ENCODE measurements at places on chromosomes 5 and 9.

DNA sequence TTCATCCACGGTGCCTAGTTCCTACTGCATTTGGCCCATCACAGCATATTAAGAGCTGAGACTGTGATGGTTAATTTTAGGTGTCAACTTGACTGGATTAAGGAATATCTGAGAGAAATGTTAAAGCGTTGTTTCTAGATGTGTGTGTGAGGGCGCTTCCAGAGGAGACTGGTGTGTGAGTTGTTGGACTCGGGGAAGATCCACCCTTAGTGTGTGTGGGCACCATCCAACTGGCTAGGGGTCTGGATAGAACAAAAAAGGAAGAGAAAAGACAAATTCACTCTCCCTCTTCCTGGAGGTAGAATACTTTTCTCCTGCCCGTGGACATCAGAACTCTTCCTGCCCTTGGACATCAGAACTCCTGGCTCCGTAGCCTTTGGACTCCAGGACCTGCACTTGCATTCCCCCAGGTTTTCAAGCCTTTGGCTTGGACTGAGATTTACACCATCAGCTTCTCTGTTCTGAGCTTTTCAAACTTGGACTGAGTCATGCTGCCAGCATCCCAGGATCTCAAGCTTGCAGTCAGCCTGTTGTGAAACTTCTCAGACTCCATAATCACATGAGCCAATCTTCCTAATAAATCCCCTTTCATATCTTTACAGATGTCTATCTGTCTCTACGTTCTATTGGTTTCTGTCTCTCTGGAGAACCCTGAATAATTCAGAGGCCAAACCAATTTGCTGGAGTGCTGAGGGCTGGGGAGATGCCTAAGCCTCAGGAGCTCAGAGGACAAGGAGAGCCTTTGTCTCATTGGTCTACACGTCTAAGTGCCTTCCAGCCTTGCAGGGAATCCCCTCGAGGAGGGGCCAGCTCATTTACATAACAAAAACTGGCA is 164.5 kb downstream of the DCP2 start:
- no peaks in the 10 kb centered on the region for H3K4me1 ChIP-seq
- no peak overlapping the region for H3K27ac ChIP-seq
- no peak for DNase-seq
- no peak overlapping the region for H3K4me3 ChIP-seq

DNA sequence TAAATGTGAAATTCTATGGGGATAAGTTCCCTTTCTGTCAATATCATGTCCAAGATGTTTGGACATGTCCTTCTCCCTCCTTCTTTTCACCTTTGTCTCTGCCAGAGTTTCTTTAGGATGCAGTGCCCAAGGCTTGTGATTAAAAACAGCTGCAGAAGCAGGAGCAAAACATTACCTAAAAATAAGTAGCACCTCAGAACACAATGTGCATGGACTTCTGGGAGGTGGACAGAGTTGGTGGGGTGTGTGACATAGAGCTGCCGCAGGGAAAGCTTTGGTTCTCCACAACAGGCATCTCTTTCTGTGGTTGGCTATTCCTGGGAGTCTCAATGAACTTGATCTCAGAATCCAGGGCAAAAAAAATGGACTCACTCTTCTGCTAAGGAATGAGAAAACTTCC is 97.0 kb downstream of the SEC61B start:
- H3K27ac ChIP-seq, result no peak overlapping the region
- DNase-seq, result no peak
- no peaks in the 10 kb centered on the region for H3K27me3 ChIP-seq
- H3K4me1 ChIP-seq, result no peaks in the 10 kb centered on the region
- no peaks in the 10 kb centered on the region for H3K36me3 ChIP-seq
- no peak overlapping the region for H3K4me3 ChIP-seq

- H3K36me3 ChIP-seq, result no peaks in the 10 kb centered on the region
- H3K4me1 ChIP-seq, result no peaks in the 10 kb centered on the region
- no peaks in the 10 kb centered on the region for H3K27me3 ChIP-seq
- no peak overlapping the region for H3K4me3 ChIP-seq
- no peak overlapping the region for H3K27ac ChIP-seq
Observed at GRCh38 chr9:88672874-88673689, 138.1 kb downstream of the NXNL2 start.

DNA sequence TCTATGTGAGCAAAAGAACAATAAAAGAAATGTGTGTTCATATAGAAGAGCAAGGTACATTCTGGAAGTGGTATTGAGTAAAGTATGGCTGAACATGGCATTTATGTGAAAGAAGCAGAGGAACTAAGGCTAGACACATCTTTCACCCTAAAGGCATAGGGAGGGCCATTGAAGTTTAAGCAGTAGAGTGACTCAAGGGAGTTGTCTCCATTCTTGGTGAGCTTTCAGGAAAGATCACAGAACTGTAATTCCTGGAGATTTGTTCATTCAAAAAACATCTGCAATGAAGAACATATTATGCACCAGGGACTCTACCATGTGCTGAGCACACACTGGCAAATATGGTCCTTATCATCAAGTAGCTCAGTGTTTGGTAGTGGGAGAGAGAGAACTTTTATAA is 24.8 kb upstream of the HTR1A start:
- no peak overlapping the region for H3K4me3 ChIP-seq
- H3K27ac ChIP-seq, result no peak overlapping the region
- no peaks in the 10 kb centered on the region for H3K27me3 ChIP-seq
- H3K4me1 ChIP-seq, result peaks cover 12% of the 10 kb centered on the region
- H3K36me3 ChIP-seq, result no peaks in the 10 kb centered on the region

- DNase-seq, result no peak
- no peaks in the 10 kb centered on the region for H3K27me3 ChIP-seq
- no peaks in the 10 kb centered on the region for H3K36me3 ChIP-seq
Observed at GRCh38 chr9:88680041-88680440, 145.1 kb downstream of the NXNL2 start.

GRCh38 chr5:67182301-67182790 is 14.3 kb downstream of the CD180 start:
- H3K4me1 ChIP-seq, result peaks cover 16% of the 10 kb centered on the region
- H3K27ac ChIP-seq, result no peak overlapping the region
- no peaks in the 10 kb centered on the region for H3K36me3 ChIP-seq
- H3K4me3 ChIP-seq, result no peak overlapping the region

DNA sequence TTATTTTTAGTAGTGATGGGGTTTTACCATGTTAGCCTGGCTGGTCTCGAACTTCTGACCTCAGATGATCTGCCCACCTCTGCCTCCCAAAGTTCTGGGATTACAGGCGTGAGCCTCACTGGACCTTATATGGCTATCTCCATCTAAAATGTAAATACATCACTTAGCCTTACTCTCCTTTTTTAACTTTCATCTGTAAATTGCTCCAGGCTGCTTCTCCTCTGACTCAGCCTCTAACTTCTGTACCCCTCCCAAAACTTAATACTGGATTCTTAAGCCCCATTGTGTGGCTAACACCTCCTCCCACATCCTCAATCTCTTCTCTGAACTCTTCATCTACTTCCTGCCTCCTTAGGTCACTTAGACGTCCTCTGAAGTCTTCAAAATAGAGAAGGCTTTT is 4.0 kb downstream of the SNX30 start:
- H3K36me3 ChIP-seq, result no peaks in the 10 kb centered on the region
- H3K27ac ChIP-seq, result no peak overlapping the region

DNA sequence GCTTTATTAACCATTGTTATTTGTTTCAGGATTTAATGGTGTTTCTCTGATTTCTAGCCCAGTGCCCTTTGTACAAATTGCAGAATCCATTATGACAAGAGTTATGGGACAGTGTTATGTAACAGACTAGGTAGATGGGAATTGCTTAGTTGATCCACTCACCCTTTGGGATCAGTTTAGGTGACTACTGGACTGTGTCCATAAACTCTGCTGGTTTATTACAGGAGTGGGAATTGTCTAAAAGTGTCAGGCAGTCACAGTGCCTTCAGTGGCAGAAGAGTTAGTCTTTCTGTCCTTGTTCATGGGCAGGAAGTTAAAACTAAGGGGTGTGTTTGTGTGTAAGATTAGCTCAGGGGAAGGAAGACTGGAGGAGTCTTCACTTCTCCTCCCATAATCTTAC is 29.3 kb downstream of the RCL1 start:
- DNase-seq, result no peak
- no peaks in the 10 kb centered on the region for H3K4me1 ChIP-seq
- H3K36me3 ChIP-seq, result no peaks in the 10 kb centered on the region
- no peak overlapping the region for H3K27ac ChIP-seq
- H3K27me3 ChIP-seq, result no peaks in the 10 kb centered on the region

Measured in neural progenitor cell (in vitro differentiated cells).